ENCODE measurements at places on chromosomes 3 and 15. TPM values are rescaled to one million over a fixed set of nuclear protein-coding genes. Genes with fewer than 3 reads are reported as not detected.

- no peak for DNase-seq
These were observed 11.7 kb downstream of the LIPH start for GRCh38 chr3:185540695-185541094.

- no peak for DNase-seq
These were observed 9.2 kb downstream of the CKMT1A start for GRCh38 chr15:43702701-43703424.

GRCh38 chr15:68834346-68834745 is 13.7 kb upstream of the ANP32A start:
- DNase-seq, result no peak

The SPINT1 gene
- total RNA-seq, result 80.3 TPM

GRCh38 chr15:70451821-70452653 is 311.3 kb downstream of the UACA start:
- no peak for DNase-seq

The TMEM207 gene
- not detected for total RNA-seq

The SLITRK3 gene
- total RNA-seq, result 2.9 TPM

- DNase-seq, result no peak
These were observed 29.1 kb downstream of the IRAK2 start for GRCh38 chr3:10193692-10194327.

DNA sequence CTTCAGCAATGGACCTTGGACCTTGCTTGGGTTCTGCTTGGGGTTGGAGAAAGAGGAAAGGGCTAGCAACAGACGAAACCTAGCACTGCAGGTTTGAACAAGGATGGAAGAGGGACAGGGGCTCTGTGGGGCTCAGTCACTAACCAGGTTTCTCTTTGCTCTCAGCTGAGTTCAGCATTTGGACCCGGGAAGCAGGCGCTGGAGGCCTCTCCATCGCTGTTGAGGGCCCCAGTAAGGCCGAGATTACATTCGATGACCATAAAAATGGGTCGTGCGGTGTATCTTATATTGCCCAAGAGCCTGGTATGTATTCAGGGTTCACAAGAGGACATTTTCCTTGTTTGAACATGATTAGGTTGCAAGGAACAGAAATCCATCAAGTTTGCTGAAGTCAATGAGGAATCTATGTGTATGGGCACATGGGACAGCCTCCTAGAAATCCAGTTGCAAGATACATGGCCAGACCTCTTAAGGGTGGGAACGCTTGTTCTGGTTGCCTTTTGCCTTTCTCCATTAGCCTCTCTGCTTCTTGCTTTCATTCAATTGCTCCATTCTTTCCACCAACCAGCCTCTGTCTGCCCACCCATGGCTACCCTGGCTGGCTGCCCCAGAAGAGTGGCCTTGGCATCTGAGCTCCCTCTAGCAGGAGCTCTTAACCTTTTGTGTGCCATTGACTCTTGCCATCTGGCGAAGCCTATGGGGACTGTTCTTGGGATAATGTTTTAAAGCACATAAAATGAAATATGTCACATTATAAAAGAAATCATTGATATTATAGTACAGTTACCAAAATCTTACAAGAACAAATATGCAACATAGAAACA is 55.9 kb downstream of the DNASE1L3 start:
- no peak for DNase-seq

The IVD gene
- total RNA-seq, result 30.4 TPM

GRCh38 chr15:22978691-22979237 is 1.4 kb downstream of the CYFIP1 start:
- DNase-seq, result no peak

The LAMB2 gene
- total RNA-seq, result 526 TPM

The SUSD5 gene
- 0.98 TPM for total RNA-seq

DNA sequence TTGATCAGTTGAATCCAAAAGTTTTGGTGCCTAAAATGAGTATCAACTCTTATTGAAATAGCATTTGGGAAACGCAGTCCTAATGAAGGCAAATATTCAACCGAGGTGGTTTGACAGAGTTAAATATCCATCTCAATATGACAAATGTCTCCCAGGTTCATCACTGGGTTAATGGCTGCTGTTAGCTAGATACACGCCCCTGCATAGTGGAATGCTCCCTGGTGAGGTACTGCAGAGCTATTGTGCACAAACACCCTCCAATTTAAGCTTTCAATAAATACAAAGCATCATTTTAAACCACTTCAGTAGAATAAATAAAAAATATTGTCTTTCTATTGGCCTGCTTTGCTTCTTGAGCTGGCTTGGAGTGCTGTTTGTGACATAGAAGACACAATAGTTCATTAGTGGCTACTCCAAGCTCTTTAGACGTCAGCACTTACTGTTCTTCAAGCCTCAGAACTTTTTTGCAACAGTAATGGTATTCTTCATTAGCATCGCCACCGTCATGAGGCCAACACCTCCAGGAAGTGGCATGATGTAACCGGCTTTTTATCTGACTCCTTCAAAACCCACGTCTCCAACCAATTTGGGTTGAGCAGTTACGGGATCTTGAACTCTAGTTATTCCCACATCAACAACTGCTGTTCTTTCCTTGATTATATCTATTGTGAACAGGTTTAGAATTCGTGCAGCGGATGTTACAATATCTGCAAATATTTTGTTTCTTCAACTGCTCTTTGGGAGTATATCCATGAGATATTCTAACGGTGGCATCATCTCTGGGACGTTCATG is 1159.6 kb upstream of the EPHA6 start:
- no peak for DNase-seq

- DNase-seq, result no peak
These were observed 29.8 kb downstream of the STT3B start for GRCh38 chr3:31562525-31562924.

- DNase-seq, result no peak
These were observed 112.2 kb downstream of the FEZF2 start for GRCh38 chr3:62261121-62261520.

DNA sequence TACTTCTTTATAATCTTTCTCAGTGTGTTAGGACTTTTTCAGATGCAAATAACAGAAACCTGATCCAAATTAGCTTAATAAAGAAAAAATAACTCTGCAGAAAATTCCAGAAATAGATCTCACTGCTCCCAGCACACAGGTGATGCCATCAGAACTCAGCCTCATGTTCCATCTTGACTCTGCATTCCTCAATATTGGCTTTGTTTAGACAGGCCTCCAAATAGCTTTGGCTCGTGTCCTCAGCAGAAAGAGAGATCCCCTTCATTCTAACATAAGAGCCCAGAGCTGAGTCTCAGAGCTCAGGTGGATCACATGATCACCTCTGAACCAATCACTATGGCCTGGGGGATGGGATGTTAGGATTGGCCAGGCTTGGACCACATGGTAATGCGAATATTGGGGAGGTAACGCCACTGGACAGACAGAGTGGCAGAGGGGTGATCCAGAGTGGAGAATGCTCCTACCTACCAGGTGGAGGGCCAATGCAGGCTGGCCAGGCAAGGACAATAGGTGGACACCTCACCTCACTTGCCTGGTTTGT is 46.6 kb upstream of the TBC1D21 start:
- DNase-seq, result no peak

DNA sequence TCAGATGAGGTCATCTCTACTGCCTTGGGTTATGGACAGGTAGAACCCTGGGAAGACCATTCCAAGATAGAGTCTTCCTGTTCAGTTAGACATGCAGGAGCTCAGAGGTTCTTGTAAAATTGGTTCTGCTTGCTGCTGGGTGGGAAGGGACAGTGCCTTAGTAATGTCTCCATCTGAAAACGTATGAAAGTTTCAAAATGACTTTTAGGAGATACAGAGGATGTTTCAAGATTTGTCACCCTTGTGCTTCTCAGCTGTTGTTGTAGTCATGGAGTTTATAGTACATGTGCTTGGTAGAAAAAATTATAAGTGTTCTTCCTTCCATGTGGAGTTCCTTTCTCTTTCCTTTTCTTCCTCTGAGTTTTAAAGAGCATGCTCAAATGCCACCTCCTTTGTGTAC is 885.2 kb upstream of the CFAP20DC start:
- no peak for DNase-seq
